Natural killer cell (primary cell): ENCODE measurements at places on chromosomes 2 and 18.

DNA sequence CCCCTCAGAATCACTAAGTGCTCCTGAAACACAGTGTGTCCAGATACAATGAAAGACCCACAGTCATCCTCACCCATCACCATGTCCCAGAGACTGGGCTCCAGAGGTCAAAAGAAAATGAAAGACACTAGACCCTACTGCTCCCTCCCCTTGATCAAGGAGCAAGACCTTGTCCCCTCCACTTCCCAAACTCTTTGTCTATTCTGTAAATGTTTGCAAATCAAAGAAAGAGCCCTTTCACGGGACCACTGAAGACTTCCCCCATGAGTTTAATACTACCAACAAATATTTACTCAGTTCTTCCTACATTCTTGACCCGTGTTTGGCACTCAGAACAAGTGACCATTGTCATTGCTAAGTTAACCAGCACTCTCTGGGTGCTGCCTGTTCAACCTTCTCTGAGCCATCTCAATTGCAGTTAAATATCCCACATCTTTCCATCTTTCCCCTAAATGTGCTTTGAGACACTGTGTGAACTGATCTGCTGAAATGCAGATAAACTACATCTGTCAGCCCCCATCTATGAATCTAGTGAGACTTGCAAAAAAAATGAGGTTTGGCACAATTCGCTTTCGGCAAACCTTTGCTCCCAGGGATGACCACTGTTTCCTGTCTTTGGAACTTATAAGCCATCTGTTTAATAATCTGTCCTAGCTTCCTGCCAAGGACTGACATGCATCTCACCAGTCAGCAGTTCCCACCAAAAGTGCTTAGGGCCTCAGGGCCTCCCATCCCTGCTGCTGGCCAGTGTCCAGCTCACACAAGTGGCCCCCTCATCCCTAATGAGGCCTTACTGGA, 170.3 kb downstream of the GFPT1 start:
- no peaks in the 10 kb centered on the region for H3K36me3 ChIP-seq
- H3K4me3 ChIP-seq, result no peak overlapping the region
- H3K27me3 ChIP-seq, result no peaks in the 10 kb centered on the region
- no peak for DNase-seq
- H3K27ac ChIP-seq, result no peak overlapping the region
- no peaks in the 10 kb centered on the region for H3K4me1 ChIP-seq

DNA sequence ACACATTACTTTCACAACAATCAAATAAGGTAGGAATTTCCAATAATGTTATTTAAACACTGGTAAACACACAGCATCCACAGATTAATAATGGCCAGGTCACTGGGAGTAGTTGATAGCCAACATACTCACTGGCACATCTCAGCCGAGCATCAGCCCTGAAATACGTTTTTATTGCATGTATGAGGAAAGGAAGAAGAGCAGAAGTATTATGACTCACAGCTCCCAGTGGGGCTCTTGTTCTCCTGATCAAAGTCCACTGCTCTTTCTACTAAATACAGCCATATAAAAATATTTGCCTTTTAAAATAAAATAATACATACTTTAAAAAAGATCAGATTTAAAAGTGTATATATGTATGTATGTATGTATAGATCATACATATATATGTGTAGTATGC, 999.6 kb downstream of the SUCLG1 start:
- no peak overlapping the region for H3K27ac ChIP-seq
- no peak for DNase-seq
- no peaks in the 10 kb centered on the region for H3K36me3 ChIP-seq
- H3K4me3 ChIP-seq, result no peak overlapping the region

DNA sequence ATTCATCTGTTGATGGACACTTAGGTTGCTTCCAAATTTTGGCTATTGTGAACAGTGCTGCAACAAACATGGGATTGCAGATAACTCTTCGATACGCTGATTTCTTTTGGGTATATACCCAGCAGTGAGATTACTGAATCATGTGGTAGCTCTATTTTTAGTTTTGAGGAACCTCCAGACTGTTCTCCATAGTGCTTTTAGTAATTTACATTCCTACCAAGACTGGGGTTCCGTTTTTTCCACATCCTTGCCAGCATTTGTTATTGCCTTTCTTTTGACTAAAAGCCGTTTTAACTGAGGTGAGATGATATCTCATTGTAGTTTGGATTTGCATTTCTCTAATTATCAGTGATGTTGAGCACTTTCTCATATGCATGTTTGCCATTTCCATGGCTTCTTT, 200.3 kb downstream of the MBD5 start:
- H3K4me3 ChIP-seq, result no peak overlapping the region
- H3K27ac ChIP-seq, result no peak overlapping the region
- H3K36me3 ChIP-seq, result no peaks in the 10 kb centered on the region
- H3K27me3 ChIP-seq, result no peaks in the 10 kb centered on the region
- H3K4me1 ChIP-seq, result no peaks in the 10 kb centered on the region

GRCh38 chr18:30469091-30469490, 573.5 kb downstream of the DSC3 start:
- no peak for DNase-seq
- H3K27ac ChIP-seq, result no peak overlapping the region
- H3K27me3 ChIP-seq, result no peaks in the 10 kb centered on the region
- H3K36me3 ChIP-seq, result no peaks in the 10 kb centered on the region

GRCh38 chr18:9688036-9688741, 19.9 kb upstream of the RAB31 start:
- DNase-seq, result no peak
- no peak overlapping the region for H3K27ac ChIP-seq
- no peaks in the 10 kb centered on the region for H3K36me3 ChIP-seq
- H3K27me3 ChIP-seq, result no peaks in the 10 kb centered on the region

GRCh38 chr2:166814335-166814734, 73.9 kb upstream of the XIRP2 start:
- no peak overlapping the region for H3K4me3 ChIP-seq
- no peaks in the 10 kb centered on the region for H3K4me1 ChIP-seq
- H3K36me3 ChIP-seq, result no peaks in the 10 kb centered on the region
- DNase-seq, result no peak
- no peaks in the 10 kb centered on the region for H3K27me3 ChIP-seq
- no peak overlapping the region for H3K27ac ChIP-seq
